ENCODE measurements at places on chromosomes 3 and 15.
A peak's percentile ranks its signal among the peaks of the same experiment; 100 is the strongest.

DNA sequence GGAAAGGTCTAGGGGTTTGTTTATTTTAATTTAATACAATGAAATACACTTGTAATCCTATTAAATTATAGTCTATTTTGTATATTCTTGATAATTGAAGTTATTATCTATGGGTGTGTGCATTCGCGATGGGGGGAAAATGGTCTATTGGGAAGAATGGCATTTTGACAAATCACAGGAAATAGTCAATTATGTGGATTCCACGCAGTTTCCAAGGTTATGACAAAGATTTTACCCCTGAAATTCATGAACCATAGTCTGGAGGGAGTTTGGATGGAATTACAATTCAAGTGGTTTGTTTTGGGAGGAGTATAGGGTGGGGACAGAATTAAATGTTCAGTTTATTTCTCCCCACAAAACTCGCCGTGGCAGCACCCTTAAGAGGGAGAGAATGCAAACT lies 66.5 kb downstream of the RBMS3 start:
- DNase-seq, result no peak

DNA sequence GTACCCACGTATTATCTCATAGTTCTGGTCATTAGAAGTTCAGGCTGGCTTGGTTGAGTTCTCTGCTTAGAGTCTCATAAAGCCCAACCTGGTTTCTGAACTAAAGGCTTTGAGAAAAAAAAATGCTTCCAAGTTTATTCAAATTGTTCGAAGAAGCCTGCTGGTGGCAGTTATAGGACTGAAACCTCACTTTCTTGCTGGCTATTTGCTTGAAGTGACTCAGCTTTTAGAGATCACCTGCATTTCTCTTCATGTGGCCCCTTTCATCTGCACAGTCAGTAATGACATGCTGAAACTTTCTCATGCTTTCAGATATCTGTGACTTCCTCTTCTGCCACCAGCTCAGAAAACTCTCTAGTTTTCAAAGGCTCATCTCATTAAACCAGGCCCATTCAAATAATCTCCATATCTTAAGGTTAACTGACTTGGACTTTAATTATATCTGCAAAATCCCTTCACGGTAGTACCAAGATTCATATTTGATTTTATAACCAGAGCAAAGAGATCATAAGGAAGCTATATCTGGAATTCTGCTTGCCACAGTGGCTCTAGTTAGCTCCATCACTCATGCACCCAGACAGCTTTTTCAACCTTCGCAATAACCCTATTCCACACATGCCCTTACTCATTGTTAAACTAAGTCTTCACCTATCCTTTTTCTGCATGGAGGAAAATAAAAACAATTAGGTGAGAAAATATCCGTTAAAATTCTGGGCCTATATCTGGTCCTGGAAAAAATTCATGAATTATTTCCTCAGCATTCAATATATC lies 433.8 kb upstream of the CBLB start:
- no peak for DNase-seq

GRCh38 chr3:3772920-3773319 lies 26.3 kb upstream of the LRRN1 start:
- no peak for DNase-seq

GRCh38 chr15:66643033-66643432 lies 59.0 kb upstream of the SMAD6 start:
- no peak for DNase-seq

- no peak for DNase-seq
Measured at GRCh38 chr3:87201727-87202126, 25.4 kb upstream of the CHMP2B start.

DNA sequence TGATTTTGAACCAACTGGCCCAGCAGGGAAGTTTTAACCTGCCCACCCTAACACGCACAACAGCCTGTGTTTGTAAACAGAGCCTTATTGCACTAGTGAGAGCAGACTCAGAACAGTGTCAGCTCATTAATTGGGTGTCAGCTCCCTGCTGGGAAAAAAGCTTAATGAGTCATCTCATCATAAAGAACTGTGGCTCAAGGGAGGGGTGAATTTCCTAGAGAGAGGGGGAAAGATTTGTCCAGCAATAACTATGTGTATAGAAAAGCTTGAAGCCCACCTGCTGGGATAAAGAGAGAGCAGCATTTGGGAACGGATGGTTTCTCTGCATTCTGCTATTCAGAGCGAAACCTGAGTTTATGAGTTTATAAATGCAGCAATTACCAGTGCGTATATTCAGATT lies 48.9 kb upstream of the GMNC start:
- DNase-seq, result no peak

DNA sequence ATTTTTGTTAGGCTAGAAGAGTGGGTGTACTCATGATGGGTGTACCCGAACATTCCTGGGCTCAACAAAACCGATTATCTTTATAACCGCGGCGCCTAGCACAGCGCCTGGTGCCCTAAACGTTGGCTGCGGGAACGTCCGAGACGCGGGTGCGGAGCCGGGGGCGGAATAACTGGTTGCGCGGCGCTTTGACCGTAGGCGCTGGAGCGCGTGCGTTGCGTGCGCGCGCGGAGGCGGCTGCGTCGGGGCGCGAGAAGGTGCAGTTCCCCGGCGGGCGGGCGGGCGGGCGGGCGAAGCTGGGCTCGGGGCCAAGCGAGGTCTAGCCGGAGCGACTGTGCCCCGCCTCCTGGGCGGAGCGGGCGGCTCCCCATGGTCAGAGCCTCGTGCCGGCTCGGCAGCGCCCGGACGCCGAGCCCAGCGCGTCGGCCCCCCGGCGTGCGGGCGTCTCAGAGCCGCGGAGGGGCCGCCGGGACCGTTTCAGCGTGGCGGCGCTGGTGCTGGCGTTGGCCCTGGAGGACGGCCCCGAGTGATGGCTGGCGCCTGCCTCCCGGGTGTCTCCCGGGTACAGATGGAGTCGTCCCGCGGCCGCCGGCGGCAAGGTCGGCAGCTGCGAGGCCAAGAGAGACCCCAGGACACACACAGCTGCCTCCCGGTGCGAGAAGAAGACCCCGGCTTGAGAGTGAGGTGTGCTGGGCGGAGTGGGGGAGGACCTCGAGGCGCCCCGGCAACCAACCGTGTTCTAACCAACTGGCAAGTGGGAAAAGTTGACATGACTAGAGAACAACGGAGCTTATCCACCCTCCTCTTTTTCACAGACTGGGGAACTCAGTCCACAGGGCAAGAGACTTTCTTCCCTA lies at the start of gene PLAAT1:
TSS of gene PLAAT1 (plus strand) at position 373 of the 857 bp plus-strand sequence. CDS start 14,429 bp downstream, outside the sequence.
- peak; percentile 62 for DNase-seq

- no peak for DNase-seq
Measured at GRCh38 chr3:114376516-114377185, 82.8 kb downstream of the TIGIT start.

GRCh38 chr3:53102601-53103147 lies 27.6 kb downstream of the RFT1 start:
- DNase-seq, result no peak

GRCh38 chr15:73906346-73907034 lies 19.8 kb upstream of the LOXL1 start:
- DNase-seq, result no peak

DNA sequence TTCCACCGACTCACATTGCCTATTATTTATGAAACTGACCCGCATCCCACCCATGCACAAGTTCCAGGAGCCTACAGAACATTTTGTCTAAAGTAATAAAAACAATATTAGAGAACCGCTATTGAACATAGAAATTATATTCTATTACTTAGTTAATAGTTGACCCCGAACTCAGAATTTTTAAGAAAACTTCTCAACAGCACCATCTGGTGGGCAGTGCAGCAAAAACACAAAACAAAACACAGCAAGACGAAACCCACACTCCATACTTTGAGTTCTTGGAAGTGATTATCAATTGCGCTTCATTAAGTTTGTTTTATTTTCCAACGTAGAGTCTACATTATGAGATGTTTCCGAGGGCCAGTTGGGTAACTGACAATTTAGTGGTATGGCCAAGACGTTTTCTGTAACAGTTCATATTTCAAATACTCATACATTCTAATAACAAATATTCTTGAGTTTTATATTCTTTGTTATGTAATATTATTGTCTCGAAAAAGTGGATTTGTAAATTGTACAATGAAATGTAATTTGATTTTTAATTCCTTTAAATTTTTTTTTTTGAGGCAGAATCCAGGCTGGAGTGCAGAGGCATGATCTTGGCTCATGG lies 24.0 kb upstream of the C3orf70 start:
- no peak for DNase-seq

DNA sequence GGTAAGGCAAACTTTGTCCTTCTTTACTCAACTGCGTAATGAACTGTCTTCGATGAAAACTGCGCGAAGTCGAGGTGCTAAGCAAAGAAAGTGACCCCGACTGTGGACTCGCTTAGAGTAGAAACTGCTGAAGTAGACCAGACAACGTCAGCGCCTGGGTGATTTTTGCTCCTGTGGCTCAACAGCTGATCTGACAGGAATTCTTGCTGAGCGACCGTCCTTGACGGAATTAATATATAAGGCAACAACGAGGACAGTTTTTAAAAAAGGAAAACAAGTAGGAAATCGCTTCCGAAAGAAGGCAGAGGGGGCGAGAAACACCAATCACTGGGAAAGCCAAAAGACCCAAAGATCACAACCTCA lies 541 bp downstream of the RPS27L start:
- DNase-seq, result no peak

GRCh38 chr15:41465822-41466421 lies 27.8 kb upstream of the ITPKA start:
- DNase-seq, result no peak

GRCh38 chr15:68578175-68578979 lies 416 bp upstream of the CORO2B start:
- no peak for DNase-seq

DNA sequence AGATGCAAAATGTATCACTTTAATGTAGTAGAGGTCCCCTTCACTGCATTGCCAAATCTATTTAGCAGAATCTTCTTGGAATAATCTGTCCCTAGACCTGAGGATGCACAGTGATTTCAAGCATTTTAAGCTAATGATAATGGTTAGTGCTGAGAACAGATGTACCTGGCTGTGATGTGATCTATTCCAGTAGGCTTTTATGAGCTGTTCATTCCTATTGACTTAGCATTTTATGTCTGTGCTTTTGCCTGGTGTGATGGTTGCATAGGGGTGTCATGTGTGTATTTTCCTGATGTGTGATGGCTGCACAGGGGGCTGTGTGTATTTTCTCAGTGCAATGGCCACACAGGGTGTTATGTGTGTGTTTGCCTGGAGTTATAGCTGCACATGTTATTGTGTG lies 272.9 kb downstream of the TIGIT start:
- DNase-seq, result no peak

GRCh38 chr15:89057506-89058133 lies 30.6 kb upstream of the ABHD2 start:
- peak; percentile 70 for DNase-seq

- no peak for DNase-seq
Measured at GRCh38 chr3:24086617-24087404, 141.7 kb downstream of the NR1D2 start.

DNA sequence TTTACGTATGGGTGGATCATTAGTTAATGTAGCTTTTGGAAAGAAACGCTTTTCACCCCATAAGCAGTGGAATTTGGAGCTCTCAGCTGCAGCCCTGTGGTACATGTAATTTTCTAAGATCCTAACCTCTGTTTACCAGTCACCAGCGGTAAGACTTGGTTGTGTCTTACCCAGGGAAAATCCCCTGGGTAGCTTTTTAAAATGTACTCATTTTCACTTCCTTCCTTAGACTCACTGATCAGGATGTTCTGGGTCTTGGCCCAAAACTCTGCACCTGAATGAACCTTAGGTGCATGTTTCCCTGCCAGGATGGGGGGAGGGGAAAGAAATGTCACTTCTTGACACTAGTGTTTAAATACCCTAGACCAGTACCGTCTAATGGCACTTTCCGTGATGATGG lies 605.2 kb downstream of the MAGI1 start:
- no peak for DNase-seq

GRCh38 chr3:36729204-36730056 lies 34.9 kb downstream of the DCLK3 start:
- no peak for DNase-seq

DNA sequence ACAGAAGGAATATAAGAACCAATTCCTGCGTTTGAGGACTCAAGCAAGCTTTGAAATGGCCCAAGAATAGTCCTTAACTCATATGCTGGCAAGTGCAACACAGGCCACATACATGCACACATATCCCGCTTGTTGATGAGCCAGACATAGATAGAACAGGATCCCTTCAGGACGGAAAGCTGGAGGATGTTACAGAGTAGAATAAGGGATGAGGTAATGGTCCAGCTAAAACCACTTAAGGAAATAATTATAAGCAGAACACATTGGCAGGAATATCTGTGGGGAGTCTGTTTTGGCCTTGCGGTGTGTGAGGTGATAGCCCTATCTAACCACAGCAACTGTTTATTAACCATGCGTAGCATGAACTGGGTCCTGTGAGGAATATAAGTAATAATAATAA lies 25.0 kb downstream of the SCG3 start:
- DNase-seq, result no peak

DNA sequence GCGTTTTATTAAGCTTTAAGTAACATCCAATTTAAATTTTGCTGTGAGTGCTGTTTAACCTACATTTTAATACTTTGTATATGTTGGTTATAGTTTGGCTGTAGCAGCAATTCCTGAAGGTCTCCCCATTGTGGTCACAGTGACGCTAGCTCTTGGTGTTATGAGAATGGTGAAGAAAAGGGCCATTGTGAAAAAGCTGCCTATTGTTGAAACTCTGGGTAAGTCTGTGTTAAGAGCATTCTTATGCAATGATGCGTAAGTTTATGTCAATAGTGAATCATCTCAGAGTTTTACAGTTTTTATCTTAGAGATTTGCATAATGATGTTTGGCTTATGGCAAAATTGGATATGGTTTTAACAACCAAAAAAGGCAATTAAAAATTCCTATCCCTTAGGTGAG lies 62.7 kb downstream of the ASTE1 start:
- DNase-seq, result no peak

DNA sequence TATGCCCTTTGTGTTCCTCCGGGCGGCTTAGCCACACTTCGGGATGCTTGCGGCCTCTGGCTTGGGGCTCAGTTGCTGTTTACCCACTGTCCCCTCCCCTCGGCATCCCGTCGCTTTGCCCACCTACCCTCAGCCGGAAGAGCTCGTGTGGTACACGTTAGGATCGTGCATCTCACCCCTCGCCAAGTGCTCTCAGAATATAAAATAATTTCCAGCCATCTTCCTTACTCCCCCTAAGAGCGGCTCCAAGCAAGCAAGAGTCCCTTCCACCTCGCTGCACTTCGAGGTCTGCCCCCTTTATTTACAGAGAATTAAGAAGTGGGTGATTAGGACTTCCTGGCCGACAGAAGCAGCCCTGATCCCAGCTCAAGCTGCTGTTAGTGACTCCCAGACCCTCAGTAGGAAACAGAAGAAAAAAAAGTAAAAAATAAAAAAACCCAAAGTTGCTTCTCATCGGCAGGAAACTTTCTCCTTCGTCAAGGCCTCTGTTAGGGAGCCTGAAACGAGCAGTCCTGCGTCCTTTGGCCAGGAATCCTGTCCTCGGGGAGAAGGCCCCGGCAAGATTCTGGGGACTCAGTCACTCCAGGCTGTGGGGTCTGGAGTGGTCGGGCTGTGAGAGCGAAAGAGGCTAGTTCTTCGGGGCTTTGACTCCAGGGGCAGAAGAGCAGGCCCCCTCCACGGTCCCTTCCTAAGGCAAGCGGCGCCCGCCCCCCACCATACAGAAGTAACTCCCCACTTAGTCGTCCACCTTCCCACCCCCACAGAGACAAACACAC lies 3.0 kb downstream of the MEIS2 start:
- no peak for DNase-seq
